KBM-7 (cell line): ENCODE measurements at places on chromosomes 13 and 19.

DNA sequence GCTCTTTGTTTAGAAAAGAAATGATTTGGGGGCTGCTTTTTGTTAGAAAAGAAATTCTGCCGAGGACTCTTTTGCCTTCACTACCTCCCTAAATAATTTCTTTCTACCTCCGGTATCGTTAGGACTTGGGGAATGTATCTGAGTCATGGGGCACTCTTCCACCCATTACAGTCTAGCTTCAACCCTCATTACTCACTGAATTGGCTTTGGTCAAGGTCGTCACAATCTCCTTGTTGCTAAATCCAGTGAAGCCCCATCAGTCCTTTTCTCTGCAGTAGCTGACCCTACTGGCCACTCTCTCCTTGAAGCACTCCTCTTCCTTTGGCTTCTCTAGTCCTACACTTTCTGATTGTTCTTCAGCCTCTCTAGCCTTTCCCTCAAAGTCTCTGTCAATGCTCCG, 34.0 kb downstream of the WDR87 start:
- DNase-seq = no peak

DNA sequence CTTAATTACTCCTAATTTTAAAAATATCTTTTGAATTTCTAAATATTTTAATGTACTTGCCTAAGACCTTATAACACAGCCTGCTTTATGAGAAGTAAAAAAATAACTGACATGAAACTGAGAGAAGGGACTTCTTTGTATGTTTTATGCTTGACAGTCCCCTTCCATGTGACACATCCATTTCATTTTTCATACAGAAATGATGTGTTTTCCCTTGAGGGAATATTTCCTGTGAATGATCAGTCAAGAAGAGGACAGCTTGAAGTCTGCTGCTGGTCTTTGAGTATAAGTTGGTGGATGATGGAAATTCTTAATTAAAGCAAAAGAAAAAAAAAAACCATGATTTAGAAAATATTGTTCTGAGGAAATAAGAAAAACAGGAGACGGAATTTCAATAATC, 230.4 kb upstream of the KLHL1 start:
- no peak for DNase-seq

DNA sequence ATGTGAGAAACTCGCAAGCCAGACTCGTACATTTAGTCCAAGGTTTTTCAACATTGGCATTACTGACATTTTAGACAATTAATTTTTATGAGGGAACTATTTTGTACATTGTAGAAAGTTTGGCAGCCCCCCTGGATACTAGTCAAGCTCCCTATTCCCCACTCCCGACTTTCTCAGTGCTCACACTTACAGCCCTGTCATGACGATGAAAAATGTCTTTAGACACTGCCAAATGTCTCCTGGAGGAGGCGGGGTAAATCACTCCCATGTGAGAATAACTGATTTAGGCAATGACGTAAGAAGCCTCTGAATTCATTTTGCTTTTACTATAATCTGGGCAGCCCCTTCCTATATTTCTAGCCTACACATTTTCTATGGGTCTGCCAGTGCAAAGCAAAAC, 535.8 kb upstream of the KLHL1 start:
- no peak for DNase-seq

GRCh38 chr19:1089891-1090290, 5.3 kb downstream of the POLR2E start:
- no peak for DNase-seq

GRCh38 chr13:114226088-114226487, 8.6 kb upstream of the CDC16 start:
- DNase-seq = no peak

DNA sequence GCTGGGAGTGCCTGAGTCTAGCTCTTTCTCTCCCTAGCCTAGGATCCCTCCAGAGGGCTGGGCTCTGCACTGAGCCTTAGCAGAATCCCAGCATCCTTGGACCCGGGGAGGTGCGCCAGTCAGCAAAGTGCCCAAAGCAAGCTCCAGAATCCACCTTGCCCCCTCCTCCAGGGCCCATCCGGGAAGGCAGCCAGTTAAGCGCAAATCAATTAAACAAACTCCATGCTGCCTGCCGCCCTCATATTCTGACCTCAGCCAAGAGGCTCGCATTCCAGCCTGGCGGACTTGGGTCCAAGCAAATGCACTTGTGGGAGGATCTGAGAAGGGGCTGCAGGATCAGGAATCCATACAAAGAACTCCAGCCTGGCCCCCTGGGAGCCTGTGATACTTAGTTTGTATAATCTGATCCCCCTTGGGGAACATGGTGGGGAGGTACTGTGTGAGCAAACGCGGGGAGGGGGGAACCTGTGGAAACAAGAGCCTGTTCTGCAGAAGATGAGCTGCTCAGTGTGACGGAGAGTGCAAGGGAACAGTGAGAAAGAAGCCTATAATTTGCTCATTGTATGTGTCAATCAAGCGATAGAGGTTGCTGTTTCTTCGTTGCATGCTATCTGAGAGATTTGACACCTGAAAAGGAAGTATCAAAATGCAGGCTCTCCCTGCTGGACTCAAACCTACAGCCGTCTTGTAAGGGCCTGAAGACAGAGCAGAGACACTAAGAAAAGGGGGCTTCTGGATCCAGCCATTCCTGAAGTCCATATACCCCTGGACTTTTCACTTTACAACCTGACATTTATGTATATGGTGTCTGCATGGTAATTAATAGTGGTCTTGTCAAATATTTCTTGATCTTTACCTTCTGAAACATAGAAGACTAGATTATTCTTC, 29.4 kb downstream of the ZNRF4 start:
- DNase-seq = no peak
